ENCODE measurements at places on chromosomes 3 and 15.

DNA sequence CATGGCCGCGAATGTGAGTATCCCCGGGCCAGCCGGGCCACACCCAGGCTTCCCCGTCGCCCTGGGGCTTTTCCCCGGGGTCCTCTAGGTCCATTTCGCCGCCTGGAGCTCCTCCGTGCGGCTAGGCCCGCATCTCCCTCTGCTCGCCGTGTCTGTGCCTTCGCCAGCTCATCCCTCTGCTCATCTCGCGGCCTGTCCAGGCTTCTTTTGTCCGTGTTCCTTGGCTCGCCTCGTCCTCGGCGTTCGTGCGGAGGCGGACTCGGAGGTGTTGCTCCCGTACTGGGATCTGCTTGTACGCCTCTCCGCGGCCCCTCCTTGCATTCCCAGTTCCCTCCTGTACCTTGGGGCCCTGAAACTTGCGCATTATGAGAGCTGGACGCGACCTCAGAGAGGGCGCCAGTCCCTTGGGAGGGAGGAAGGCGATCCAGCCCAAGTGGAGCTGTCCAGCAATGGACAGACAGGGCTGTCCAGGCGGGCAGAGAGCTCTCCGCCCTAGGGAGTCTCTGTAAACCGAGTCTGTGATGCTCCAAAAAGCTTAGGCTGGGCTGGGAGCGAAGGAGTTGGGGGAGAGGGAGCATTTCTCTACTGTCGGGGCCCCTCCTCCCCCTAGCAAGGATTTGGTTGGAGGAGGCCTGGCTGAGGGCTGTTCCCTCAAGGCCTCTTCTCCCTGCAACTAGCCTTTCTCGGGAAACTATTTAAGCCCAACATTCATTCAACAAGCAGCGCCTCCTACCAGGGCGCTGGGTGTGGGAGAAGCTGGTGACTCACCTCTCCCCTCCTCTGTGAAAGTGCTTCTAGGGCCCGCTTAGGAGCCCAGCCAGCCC is 553 bp downstream of the TMEM43 start:
- peak; percentile 29 for DNase-seq

DNA sequence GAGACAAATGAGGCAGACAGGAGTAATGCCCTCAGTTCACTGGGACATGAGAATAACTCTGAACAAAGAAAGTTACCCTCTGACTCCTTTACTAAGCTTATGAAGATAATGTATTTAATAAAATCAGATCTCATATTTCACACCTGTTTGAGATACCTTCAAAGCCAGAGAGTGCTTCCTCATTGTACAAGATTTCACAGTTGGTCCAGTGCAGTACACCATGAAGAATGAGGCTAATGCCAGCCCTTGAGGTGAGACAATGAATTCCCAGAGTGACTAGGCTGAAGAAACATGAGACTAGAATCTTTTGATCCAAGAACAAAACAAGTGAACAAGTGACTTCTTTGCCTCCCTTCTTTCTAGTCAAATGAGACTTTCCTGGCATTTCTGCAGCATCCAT is 1133.8 kb downstream of the TUSC7 start:
- no peak for DNase-seq

DNA sequence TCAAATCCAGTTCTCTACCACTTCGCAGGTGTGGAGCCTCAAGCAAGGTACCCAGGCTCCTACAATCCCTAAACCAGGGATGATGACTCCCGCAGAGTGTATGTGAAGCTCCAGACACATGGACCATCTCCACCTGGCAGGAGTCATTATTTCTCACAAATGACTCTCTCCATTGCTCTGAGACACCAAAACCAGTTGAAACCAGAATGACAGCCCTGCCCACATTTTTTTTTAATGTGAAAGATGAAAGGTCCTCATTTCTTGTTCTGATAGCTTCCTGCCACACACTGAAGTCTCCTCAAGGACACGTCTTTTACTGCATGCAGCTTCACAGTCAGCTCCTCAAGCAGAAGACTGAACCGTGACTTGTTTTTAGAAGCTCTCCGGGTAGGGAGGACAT is 61.4 kb upstream of the ZBTB38 start:
- no peak for DNase-seq

GRCh38 chr3:39000008-39000450 is 51.7 kb downstream of the SCN11A start:
- no peak for DNase-seq

DNA sequence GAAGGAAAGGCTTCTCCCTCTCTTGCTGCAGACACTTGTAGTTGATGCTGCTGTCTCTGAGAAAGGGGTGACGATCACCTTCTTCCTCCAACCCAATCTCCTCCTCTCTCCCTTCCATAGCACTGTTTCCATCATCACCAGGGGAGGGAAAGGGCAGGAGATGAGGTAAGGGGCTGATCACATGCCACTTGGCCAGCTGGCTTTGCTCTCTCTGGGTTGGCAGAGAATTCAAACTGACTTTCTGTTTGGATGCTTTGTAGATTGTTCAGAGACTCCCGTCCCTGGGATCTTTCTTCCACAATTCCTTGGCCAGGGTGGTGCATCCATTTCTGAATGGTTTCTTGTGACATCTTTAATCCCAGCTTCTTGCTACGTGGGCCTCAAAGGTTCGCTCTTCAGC is 43.2 kb upstream of the ZNF148 start:
- no peak for DNase-seq

GRCh38 chr15:63764124-63764803 is 69.5 kb downstream of the HERC1 start:
- DNase-seq: no peak

DNA sequence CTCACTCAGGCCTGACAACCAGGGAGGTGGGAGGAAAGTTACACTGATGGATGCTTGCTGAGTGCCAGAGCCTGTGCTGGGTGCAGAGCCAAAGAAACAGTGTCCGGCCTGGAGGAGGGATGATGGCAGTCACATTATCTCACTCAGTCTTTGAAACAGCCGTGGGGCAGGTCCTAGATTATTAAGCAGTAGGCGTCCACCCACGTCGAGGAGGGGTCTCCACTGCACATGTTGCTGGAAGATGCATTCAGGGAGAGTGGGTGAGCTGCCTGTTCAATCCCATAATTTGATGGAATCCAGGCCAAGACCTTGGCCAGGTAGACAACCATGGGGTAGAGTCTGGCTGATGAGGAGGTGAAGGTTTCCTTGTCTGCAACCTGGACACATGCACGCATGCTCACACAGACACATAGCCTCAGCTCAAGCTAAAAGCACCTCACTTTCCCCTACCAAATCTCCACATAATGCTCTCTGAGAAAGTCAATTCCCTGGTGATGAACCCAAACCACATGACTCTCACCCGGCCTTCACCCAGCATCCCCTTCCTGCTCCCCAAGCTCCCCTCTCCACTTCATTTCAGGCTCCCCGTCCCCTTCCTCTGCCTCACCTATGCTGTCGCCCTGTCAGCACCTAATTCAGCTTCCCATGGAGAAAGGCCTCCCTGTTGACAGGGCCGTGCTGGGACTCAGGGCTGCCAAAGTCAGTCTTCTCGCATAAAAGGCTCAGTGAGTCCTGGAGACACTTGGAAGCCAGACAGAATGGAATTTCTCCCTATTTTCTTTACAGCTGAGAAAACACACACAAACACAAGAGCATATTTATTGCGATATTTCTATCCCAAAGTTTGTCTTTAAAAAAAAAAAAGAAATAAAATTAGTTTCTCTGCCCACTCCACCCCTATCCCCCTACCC is 29.8 kb downstream of the ACAN start:
- DNase-seq: no peak

- DNase-seq: no peak
These were observed 194.7 kb downstream of the WNT5A start for GRCh38 chr3:55292360-55292759.

- no peak for DNase-seq
These were observed 176.0 kb downstream of the RBMS3 start for GRCh38 chr3:29456901-29457300.

GRCh38 chr15:60223176-60223575 is 174.6 kb downstream of the ANXA2 start:
- no peak for DNase-seq

GRCh38 chr15:91952216-91952615 is 98.7 kb downstream of the SLCO3A1 start:
- no peak for DNase-seq

DNA sequence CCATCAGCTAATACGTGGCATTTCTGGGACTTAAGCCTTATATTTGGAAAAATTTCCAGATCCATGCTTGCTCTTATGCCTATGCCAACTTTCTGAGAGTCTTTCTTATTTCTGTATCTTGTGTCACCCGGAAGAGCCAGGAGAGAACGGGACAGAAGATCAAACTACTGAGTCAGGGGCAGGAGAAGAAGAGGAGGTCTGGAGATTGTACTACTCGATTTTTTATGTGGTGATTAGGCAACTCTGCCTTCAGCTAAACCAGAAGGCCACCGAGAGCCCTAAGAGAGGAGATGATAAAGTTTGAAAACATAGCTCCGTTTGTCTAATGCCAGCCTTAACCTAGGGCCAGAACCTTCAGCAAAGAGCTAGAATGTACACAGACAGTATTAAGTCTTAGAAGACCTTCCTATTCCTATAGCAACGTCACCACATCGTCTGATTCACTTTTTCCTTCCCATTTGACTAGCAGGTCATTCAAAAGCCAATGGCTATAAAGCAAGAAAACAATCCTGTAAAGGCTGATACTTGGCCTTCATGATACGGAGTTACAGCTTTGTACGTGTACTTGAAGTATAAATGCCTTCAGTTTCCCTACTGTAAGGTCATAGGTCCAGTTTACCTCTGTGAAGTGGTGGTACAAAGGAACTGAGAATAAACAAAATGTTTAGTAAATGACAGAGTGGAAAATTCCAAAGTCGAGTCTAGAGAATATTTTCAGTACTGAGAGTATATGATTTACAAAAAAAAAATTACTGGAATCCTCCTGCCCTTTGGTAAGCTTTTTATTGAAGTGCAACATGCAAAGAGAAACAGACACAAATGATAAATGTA is 96.1 kb upstream of the ICE2 start:
- no peak for DNase-seq

GRCh38 chr3:52912885-52913731 is 15.8 kb upstream of the STIMATE start:
- DNase-seq: no peak

DNA sequence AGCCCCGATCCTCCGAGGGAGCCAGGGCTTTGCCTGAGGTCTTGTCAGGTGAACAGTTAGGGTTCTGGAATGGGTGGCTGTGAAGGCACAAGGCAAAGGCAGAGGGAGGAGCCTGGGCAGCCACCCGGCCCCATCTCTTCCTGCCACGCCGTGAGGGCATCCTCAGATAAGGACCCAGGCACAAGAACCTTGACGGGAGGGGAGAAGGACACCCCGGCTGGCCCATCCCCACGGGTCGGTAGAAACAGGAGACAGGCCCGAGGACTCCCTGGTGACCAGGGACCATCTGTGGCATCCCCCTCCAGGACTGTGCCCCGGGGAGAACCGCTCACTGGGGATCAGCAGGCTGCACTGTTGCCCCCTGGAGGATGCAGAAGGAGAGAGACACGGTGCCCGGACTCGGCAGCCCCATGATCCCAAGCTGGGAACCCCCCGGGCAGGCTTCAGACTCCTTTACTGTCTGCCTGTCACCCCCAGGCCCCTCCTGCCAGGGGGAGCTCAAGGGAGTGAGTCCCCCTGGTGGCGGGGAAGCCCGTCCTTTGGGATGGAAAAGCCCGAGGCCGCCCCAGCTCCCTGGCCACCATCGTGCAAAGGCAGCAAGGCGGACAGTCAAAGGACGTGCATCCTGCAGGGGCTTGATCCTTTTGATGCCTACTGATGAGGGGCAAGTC is 12.3 kb upstream of the PCSK6 start:
- peak; percentile 8 for DNase-seq

- no peak for DNase-seq
These were observed 4.4 kb downstream of the TERC start for GRCh38 chr3:169760479-169760878.

DNA sequence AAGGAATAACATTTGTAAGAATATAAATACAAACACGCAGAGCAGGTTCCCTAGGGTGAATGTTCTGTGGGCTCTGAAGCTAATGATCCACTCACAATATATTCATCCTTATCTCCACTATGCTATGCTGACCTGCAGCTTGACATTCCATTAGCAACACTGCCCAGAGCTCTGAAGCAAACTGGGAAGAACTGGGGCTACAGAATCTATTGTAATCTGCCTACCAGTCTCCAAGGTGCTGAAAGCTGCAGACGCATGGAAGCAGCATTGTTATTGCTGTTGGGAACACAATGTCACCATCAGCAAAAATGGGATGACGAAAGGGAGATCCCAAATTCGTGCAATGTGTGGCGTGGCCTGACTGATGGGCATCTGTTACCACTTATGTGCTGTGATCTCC is 316.7 kb upstream of the RORA start:
- no peak for DNase-seq

DNA sequence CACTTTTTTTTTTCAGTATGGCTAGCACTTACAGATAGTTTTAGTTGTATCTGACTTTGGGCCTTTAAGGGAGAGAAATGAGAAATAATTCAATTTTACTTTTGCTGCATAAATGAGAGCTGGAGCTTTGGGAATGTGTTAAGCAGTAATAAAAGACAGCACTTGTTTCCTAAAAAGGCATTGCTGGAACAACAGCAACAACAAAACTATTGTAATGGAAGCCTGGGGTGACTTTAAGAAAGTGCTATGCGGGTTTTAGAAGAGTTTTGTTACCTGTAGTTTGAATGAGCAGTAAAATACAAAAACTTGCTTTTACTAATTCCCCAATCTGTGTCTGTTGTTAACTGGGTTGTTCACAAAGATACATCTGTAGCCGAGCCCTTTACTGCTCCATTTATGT is 774.0 kb upstream of the ARPP21 start:
- no peak for DNase-seq

DNA sequence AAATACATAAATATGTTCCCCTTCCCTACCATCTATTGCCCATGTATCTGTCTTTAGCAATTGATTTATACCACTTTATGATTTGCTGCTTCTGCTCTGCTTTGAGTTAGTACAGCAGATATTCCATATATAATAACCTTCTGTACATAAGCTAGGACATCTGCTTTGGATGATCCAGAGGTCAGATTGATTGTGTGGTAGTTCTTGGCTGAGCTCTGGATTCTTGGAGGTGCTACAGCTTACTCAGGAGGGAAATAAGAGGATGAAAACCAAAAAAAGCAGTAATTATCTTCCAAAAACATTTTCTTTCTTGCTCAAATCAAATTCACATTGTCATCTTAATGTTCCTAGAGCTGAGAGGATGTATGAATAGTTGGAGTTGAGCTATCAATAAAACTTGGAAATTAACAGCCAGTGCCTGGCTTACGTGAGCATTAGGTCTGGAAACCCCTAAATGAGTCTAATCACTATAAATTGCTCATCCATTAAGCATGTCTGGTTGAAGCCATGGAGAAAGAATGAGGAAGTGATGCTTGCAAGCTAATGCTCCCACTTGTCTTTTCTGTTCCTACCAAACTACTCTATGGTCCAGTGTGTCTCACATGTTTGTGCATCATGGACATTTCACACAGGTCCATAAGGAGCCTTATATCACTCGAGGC is 36.3 kb upstream of the TMEM42 start:
- no peak for DNase-seq

DNA sequence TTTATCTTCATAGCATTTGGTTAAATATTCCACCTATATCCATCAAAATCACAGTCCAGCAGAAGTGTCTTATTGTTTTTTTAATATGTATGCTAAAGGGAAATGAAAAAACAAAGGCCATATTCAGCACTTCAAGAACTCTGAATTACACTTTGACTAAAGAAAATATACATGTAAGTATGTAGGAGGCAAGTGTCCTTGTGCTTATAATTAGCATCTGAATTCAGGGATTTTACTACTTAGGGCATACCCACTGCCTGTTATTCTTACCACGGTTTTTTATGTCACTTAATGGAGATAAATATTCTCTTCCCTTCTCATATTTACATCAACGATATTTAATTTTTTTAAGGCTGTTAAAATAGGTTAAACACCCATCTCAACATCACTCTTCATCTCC is 117.3 kb downstream of the TBC1D5 start:
- DNase-seq: no peak

All from stimulated activated CD8-positive, alpha-beta memory T cell treated with anti-CD3 and anti-CD28 coated beads, Interleukin-7, amount 100 ng/mL, for 1 hour (primary cell).